SHP77 (cell line): ENCODE measurements at places on chromosomes 16 and 17.
A peak's percentile ranks its signal among the peaks of the same experiment; 100 is the strongest.

GRCh38 chr16:68826652-68827051, 16.7 kb upstream of the TANGO6 start:
- DNase-seq, result no peak

DNA sequence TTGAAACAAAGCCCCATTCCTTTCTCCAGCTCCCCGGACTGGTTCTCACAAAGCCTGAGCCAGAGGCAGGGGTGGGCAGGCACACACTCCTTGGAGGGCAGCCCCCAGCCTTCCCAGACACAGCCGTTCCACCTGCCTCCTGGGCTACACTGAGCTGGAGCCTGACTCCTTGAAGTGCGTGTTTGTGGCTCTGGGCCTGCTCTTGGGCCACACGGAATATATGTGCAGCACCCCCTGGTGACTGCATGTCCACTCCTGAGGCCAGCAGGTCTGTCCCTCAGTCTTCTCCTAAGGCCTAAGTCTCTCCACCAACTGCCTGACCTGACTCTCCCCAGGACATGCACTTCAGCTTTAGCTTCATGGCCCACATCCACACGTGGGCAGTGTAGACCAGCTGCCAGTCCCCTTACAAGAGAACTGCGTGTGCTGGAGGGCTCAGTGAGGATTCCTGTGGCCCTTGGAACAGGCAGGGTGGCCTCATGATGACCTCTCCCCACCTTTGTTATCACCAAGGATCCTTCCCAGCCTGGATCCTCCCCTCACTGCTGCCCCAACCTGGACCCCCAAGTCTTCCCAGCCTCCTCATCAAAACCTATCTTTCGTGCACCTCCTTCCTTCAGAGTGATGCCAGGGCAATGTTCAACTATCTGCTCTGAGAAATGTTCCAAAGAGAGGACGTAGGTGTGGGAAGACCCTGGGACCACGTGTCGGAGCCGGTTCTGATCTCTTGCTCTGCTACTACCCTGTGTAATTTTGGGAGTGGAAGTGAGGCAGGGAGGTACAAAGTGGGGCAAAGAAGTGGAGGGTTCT, 12.4 kb upstream of the SLC6A2 start:
- no peak for DNase-seq

DNA sequence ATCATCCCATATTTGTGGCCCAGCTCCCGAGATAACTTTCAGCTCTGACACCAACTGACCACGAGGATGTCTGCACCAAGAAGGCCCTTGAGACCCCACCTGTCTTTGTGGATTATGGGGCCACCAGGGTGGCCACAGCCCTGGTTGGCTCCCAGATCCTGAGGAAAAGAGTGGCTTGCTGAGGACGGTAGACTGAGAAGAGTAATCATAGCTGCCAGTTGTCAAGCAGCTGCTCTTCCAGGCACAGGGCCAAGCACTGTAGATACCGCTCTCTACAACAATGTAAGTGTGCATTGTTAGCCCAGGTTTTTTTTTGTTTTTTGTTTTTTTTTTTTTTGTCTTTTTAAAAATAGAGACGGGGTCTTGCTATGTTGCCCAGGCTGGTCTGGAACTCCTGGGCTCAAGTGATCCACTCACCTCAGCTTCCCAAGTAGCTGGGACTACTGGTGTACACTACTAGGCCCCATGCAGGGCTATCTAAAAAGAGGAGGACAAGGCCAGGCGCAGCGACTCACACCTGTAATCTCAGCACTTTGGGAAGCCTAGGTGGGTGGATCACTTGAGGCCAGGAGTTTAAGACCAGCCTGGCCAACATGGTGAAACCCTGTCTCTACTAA, 9.6 kb downstream of the ZNF205 start:
- peak; percentile 52 for DNase-seq

DNA sequence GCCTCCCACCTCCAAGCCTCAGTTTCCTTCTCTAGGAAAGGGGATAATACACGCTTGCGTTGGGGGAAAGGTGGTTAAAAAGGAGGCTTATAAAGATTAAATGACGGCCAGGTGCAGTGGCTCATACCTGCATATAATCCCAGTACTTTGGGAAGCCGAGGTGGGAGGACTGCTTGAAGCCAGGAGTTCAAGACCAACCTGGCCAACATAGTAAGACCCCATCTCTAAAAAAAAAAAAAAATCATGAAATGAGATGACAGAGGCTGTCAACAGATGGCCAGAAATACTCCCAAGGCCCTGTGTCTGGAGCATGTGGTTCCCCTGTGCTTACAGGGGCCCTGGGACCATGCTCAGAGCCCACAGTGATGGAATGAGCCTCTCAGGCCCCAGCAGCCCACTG, 30.4 kb downstream of the RTN4RL1 start:
- no peak for DNase-seq

GRCh38 chr16:72620348-72620747, 427.6 kb downstream of the ZFHX3 start:
- no peak for DNase-seq
